Stimulated activated CD8-positive, alpha-beta memory T cell treated with anti-CD3 and anti-CD28 coated beads, Interleukin-15, amount 100 ng/mL, for 48 hours (primary cell): ENCODE measurements at places on chromosomes 16 and 17.

GRCh38 chr17:3750926-3751325 lies 27.2 kb downstream of the HASPIN start:
- DNase-seq: no peak

- peak; percentile 39 for DNase-seq
Measured at GRCh38 chr16:85947230-85948137, 48.5 kb downstream of the IRF8 start.

- DNase-seq: no peak
Measured at GRCh38 chr17:9536061-9536460, 39.6 kb downstream of the STX8 start.

GRCh38 chr17:46179375-46179999 lies 13.7 kb downstream of the KANSL1 start:
- DNase-seq: no peak

DNA sequence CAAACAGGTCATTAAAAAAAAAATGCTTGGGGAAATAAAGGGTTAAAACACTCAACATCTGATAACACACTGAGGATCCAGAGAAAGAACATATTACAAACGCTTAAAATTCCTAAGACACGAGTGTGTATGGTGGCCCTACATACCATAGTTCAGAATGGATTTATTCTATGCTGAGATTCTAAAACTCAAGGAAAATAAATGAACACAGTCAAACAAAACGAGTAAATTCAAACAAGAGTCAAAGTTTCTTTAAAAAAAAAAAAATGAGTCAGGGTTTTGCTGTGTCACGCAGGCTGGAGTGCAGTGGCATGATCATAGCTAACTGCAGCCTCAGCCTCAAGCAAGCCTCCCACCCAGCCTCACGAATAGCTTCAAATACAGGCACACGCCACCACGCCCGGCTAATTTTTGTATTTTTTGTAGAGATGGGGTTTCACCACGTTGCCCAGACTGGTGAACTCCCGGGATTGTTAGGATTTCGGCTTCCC lies 17.4 kb downstream of the CRK start:
- DNase-seq: no peak
